Posterior vena cava (tissue), 2 donors: ENCODE measurements at places on chromosomes 6 and 20. TPM values are rescaled to one million over a fixed set of nuclear protein-coding genes. Genes with fewer than 3 reads are reported as not detected.

The CFAP206 gene
- total RNA-seq: not detected

The IP6K3 gene
- total RNA-seq: 0.19 TPM

- no peak for DNase-seq
Observed at GRCh38 chr6:55643861-55644260, 64.9 kb upstream of the HMGCLL1 start.

GRCh38 chr6:33745548-33745947 lies 1.2 kb downstream of the IP6K3 start:
- DNase-seq: no peak

The HTR1B gene
- total RNA-seq: 7.6 TPM

DNA sequence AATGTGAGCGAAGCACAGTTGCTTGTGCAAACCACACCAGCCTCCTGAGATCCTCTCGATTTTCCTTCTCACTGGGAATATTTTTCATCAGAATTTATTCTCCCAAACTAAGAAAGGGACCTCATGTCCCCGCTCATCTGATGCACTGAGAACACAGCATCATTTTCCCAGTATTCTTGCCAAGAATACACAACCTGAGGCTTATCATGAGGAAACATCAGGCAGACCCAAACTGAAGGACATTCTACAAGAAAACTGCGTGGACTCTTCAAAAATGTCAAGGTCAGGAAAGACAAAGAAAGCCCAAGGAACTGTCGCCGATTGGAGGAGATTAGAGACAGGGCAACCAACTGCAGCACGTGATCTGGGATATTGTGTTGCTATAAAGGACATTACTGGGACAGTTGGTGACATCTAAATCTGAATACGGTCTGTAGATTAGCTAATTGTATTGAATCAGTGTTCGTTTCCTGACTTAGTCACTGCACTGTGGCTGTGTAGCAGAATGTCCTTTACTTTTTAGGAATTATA lies 72.3 kb downstream of the SNX5 start:
- DNase-seq: no peak

- peak; percentile 84 for DNase-seq
Observed at GRCh38 chr6:110178626-110179405, 654 bp downstream of the WASF1 start.

The CNR1 gene
- total RNA-seq: 11.1 TPM

GRCh38 chr6:127120787-127121636 lies 2.5 kb downstream of the RSPO3 start:
- peak; percentile 95 for DNase-seq
